Activated T-cell treated with anti-CD3 and anti-CD28 coated beads, Interleukin-2, amount 50 U/mL, for 72 hours (primary cell): ENCODE measurements at places on chromosomes 4 and X. TPM values are rescaled to one million over a fixed set of nuclear protein-coding genes. Genes with fewer than 3 reads are reported as not detected.

NDP gene
- total RNA-seq = not detected

FAM47E gene
- not detected for total RNA-seq

NLGN4X gene
- total RNA-seq = not detected

OPRPN gene
- total RNA-seq = not detected

ING2 gene
- total RNA-seq = 19.4 TPM

USP17L10 gene
- not detected for total RNA-seq

HMGN5 gene
- total RNA-seq = 3.0 TPM

MAOB gene
- 0.10 TPM for total RNA-seq

MAGEB2 gene
- not detected for total RNA-seq

RNF128 gene
- not detected for total RNA-seq

NPY2R gene
- total RNA-seq = not detected

CXXC4 gene
- not detected for total RNA-seq

DCHS2 gene
- not detected for total RNA-seq

SPANXC gene
- not detected for total RNA-seq

UGT2B7 gene
- total RNA-seq = not detected

DCAF8L2 gene
- not detected for total RNA-seq

F11 gene
- not detected for total RNA-seq

TRIM61 gene
- 1.8 TPM for total RNA-seq

GLRB gene
- total RNA-seq = not detected

PABPC1L2B gene
- total RNA-seq = not detected

FATE1 gene
- not detected for total RNA-seq

RASSF6 gene
- total RNA-seq = not detected

PORCN gene
- total RNA-seq = 20.3 TPM

PPEF2 gene
- not detected for total RNA-seq

SRPX gene
- not detected for total RNA-seq

SLC9A7 gene
- 19.2 TPM for total RNA-seq

MAGEE2 gene
- not detected for total RNA-seq

PIR gene
- 0.46 TPM for total RNA-seq

COL4A5 gene
- total RNA-seq = not detected

OPHN1 gene
- not detected for total RNA-seq

RPL36A gene
- 221 TPM for total RNA-seq

TRIM2 gene
- total RNA-seq = 1.3 TPM

SSX1 gene
- not detected for total RNA-seq

KCND1 gene
- total RNA-seq = 8.3 TPM

ZBTB49 gene
- total RNA-seq = 8.2 TPM

SUPT20HL2 gene
- total RNA-seq = not detected

FGFR3 gene
- 0.36 TPM for total RNA-seq

ABCG2 gene
- 2.3 TPM for total RNA-seq

EDA gene
- total RNA-seq = 2.2 TPM

AASDH gene
- 18.4 TPM for total RNA-seq

PCYT1B gene
- total RNA-seq = 0.12 TPM

CT83 gene
- total RNA-seq = not detected

SSX4B gene
- not detected for total RNA-seq

BEND2 gene
- not detected for total RNA-seq

SMIM31 gene
- total RNA-seq = not detected

ZAR1 gene
- total RNA-seq = not detected

PNMA3 gene
- total RNA-seq = 2.2 TPM

EGF gene
- total RNA-seq = not detected

NHSL2 gene
- 0.26 TPM for total RNA-seq

NEIL3 gene
- 26.4 TPM for total RNA-seq

EXOSC9 gene
- 70.0 TPM for total RNA-seq

NEXMIF gene
- 0.65 TPM for total RNA-seq

GAGE1 gene
- not detected for total RNA-seq

XAGE1A gene
- not detected for total RNA-seq
